ENCODE measurements at places on chromosomes 2 and 18. TPM values are rescaled to one million over a fixed set of nuclear protein-coding genes. Genes with fewer than 3 reads are reported as not detected.

DNA sequence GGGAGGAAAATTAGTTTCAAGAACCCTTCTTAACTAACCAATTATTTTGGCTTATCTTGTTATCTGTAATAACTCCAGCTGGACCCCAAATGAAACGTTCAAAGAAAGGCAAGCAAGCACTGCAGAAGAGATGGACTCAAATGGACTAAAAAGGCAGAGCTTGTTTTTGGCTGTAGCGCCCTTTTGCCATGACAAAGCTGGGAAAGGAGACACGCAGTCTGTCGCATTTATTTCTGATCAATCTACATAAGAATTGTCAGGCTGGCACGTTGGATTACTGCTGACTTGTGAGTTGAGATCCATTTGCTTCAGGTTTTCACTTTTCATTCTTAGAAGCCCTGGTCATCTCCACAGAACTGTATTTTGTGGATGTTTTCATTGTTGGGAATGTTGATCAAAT is 402.9 kb downstream of the TMEM182 start:
- H3K4me1 ChIP-seq = no peaks in the 10 kb centered on the region
- H3K36me3 ChIP-seq = no peaks in the 10 kb centered on the region
- no peak overlapping the region for H3K4me3 ChIP-seq
- DNase-seq = no peak
- no peak overlapping the region for H3K27ac ChIP-seq

DNA sequence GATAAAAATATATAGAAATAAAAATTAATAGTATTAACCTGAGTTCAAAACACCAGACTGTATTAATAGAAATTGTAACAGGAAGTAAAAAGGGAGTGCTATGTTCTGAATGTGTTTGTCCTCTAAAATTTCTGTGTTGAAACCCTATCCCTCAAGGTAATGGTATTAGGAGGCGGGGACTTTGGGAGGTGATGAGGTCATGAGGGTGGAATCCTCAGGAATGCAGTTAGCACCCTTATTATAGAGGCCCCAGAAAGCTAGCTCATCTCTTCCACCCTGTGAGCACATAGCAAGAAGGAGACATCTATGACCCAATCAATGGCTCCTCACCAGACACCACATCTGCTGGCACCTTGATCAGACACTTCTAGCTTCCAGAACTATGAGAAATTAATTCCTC is 124.5 kb downstream of the CMPK2 start:
- no peaks in the 10 kb centered on the region for H3K36me3 ChIP-seq
- H3K27me3 ChIP-seq = peaks cover 2% of the 10 kb centered on the region
- H3K4me1 ChIP-seq = peaks cover 8% of the 10 kb centered on the region

DNA sequence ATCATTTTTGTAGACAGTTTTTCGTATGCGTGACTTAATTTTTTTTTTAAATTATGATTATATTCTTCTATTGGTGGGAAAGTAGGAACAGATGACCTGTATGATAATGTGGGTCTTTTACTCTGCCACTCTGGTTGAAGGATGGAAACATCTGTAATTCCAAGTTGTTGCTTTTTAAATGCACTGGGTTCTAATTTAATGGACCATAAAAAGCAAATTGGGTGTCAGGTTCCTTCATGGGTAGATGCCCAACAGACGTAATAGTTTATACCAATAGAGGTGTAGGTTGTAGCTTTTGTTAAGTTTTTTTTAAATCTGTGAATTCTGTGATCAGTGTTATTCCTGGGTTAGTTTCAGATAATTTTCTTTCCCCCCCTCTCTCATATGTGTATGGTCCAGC is 117.6 kb downstream of the MAP4K4 start:
- no peak for DNase-seq
- no peaks in the 10 kb centered on the region for H3K27me3 ChIP-seq
- H3K36me3 ChIP-seq = no peaks in the 10 kb centered on the region

DNA sequence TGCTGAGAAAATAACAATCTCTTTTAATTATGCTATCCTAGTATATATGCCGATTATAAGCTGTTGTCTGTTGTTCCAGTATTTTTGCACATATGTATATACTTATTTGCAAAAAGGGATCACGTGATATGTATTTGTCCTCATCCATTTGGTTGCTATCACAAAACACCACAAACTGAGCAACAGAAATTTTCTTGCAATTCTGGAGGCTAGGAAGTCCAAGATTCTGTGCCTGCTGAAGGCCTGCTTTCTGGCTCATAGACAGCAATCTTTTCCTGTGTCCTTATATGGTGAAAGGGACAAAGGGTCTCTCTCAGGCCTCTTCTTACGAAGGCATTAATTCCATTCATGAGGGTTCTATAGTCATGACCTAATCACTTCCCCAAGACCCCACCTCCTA is 186.5 kb downstream of the LPIN1 start:
- no peak overlapping the region for H3K4me3 ChIP-seq
- H3K27me3 ChIP-seq = peaks cover under 1% of the 10 kb centered on the region
- no peak for DNase-seq
- H3K4me1 ChIP-seq = peaks cover 7% of the 10 kb centered on the region
- no peak overlapping the region for H3K27ac ChIP-seq
- no peaks in the 10 kb centered on the region for H3K36me3 ChIP-seq

Gene NTSR2
- total RNA-seq = not detected

Gene CFAP53
- 0.65 TPM for total RNA-seq

Gene MFF
- total RNA-seq = 93.3 TPM

Data from mesothelial cell of epicardium (in vitro differentiated cells).